ENCODE measurements at places on chromosomes 7 and 10.

GRCh38 chr10:15180736-15181135, 12.2 kb upstream of the NMT2 start:
- peak; percentile 42 for DNase-seq

- DNase-seq, result no peak
Measured at GRCh38 chr10:129161150-129161549, 305.9 kb upstream of the MGMT start.

DNA sequence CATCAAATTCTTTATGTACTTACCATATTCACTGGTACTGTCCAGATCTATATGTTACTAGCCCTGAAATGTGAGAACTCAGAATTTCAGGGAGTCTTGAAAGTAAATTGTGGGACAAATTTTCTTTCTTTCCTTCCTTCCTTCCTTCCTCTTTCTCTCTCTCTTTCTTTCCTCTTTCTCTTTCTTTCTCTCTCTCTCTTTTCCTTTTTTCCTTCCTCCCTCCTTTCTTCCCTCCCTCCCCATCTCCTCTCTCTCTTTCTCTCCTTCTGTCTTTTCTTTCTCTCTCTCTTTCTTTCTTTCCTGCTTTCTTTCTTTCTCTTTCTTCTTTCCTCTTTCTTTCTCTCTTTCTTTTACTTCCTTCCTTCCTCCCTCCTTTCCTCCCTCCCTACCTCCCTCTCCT, 257.4 kb upstream of the CSTF2T start:
- no peak for DNase-seq

- no peak for DNase-seq
Measured at GRCh38 chr7:51459809-51460208, 143.2 kb upstream of the COBL start.

DNA sequence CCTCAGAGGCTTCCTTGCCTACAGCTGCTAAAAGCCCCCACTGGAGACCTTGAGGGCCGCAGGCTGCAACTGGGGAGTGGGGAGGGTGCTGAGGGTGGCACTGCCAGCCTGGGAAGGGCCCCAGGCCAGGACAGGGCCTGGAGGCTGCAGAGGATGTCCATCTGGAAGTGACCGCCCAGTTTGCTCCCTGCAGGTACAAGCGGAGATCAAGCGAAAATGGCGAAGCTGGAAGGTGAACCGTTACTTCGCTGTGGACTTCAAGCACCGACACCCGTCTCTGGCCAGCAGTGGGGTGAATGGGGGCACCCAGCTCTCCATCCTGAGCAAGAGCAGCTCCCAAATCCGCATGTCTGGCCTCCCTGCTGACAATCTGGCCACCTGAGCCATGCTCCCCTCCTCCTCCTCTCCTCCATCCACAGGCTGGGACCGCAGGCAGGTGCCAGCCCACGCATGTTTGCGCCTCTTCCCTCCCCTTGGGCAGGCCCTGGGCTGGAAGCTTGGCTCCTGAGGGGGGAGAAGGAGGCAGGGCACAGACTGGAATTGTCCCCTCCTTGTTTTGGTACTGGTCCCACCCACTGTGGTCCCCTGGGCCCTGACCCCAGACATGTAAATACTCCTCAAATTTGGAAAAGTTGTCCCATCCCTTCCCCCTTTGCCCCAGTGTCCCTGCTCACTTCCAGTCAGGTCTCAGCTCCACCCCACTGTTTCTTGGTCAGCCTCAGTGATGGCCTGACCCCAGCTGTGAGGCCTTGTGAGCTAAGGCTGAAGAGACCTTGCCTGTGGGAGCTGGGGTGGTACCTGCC, 54.4 kb downstream of the ADCYAP1R1 start:
- DNase-seq, result no peak

GRCh38 chr10:110305767-110306451, 1.2 kb upstream of the SMNDC1 start:
- peak; percentile 94 for DNase-seq

- no peak for DNase-seq
Measured at GRCh38 chr10:102673236-102673818, 29.0 kb downstream of the TRIM8 start.

DNA sequence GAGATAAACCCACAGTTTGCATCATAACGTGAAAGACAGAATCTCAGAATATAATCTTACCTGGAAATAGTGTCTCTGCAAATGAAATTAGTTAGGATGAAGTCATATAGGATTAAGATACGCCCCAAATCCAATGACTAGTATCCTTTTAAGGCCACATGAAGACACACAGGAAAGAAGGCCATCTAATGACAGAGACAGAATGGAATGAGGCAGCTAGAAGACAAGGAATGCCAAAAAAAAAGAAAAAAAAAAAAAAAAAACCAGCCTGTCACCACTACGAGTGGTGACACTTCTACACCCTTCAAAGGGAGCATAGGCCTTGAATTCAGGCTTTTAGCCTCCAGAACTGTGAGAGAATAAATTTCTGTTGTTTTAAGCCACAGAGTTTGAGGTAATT, 82.9 kb downstream of the HYCC1 start:
- peak; percentile 49 for DNase-seq
